ENCODE measurements at places on chromosomes 1 and 21. TPM values are rescaled to one million over a fixed set of nuclear protein-coding genes. Genes with fewer than 3 reads are reported as not detected.

The PTGFRN gene
- 147 TPM for polyA plus RNA-seq

The PIK3R3 gene
- polyA plus RNA-seq: 2.3 TPM

The RAD54L gene
- 17.0 TPM for polyA plus RNA-seq

The LMNA gene
- 810 TPM for polyA plus RNA-seq

The SIM2 gene
- not detected for polyA plus RNA-seq

The CLEC20A gene
- polyA plus RNA-seq: not detected

The MYCL gene
- 3.3 TPM for polyA plus RNA-seq

The SERPINC1 gene
- polyA plus RNA-seq: 0.03 TPM

Data from foreskin keratinocyte (primary cell).